ENCODE measurements at places on chromosomes 3 and 15.
A peak's percentile ranks its signal among the peaks of the same experiment; 100 is the strongest.

GRCh38 chr3:10396083-10396482 lies 75.2 kb upstream of the SEC13 start:
- H3K4me1 ChIP-seq, result peaks cover 34% of the 10 kb centered on the region
- H3K36me3 ChIP-seq, result no peaks in the 10 kb centered on the region
- no peaks in the 10 kb centered on the region for H3K27me3 ChIP-seq
- peak overlapping the region; percentile 23 for H3K4me3 ChIP-seq
- H3K27ac ChIP-seq, result no peak overlapping the region

- H3K36me3 ChIP-seq, result peaks cover 9% of the 10 kb centered on the region
- no peak overlapping the region for H3K4me3 ChIP-seq
- H3K27me3 ChIP-seq, result no peaks in the 10 kb centered on the region
- peak overlapping the region; percentile 12 for H3K27ac ChIP-seq
- peaks cover 28% of the 10 kb centered on the region for H3K4me1 ChIP-seq
Measured at GRCh38 chr15:64090527-64090926, 3.1 kb downstream of the CIAO2A start.

- H3K27me3 ChIP-seq, result no peaks in the 10 kb centered on the region
- H3K27ac ChIP-seq, result no peak overlapping the region
Measured at GRCh38 chr3:64805248-64805647, 117.4 kb upstream of the ADAMTS9 start.

DNA sequence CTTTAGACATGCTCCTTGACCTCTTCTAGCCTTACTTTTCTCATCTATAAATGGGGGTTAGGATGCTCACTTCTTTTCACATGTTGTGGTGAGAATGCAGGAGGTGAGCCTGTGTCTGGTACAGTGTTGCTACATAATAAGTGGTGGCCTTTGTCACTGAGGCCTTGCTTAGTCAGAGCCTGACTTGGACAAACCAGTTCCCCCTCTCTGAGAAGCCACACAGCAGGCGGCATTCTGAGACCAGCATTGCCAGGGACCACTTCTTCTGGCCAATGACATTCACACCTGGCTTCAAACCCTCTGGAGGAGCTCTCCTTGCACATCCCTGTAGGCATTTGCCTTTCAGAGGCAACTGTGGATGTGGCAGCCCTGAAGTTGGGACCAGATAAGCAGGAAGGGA lies 95.7 kb downstream of the MINAR1 start:
- H3K27me3 ChIP-seq, result peaks cover 6% of the 10 kb centered on the region
- no peaks in the 10 kb centered on the region for H3K36me3 ChIP-seq
- no peak overlapping the region for H3K4me3 ChIP-seq
- DNase-seq, result no peak

DNA sequence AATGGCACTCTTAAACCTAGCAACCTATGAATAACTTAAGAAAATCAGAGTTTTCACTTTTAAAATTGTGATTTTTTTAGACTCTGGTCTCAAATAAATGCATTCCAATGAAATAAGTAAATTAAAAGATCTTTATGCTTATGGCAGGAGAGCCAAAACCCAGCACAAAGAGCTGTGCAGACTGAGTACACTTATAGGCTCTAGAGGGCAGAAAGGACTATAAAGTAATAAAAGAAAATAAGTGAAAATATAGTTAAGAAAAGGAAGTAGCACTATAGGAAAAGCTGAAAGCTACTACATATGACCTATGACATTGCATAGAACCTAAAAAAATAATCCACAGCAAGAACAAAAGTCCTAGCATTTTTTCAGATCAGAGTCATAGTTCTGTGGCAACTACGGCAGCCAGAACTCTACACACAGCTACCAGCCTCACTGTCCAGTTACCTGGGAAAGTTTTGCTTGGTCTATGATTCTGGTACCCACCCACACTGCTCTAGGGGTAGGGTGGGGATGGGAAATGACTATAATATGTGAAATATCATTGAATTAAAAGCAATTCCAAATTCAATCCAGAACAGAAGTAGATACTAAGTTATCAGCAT lies 30.5 kb downstream of the CLASP2 start:
- H3K36me3 ChIP-seq, result peaks cover 11% of the 10 kb centered on the region
- no peak overlapping the region for H3K27ac ChIP-seq
- H3K4me1 ChIP-seq, result no peaks in the 10 kb centered on the region
- no peaks in the 10 kb centered on the region for H3K27me3 ChIP-seq
- no peak for DNase-seq
- no peak overlapping the region for H3K4me3 ChIP-seq

DNA sequence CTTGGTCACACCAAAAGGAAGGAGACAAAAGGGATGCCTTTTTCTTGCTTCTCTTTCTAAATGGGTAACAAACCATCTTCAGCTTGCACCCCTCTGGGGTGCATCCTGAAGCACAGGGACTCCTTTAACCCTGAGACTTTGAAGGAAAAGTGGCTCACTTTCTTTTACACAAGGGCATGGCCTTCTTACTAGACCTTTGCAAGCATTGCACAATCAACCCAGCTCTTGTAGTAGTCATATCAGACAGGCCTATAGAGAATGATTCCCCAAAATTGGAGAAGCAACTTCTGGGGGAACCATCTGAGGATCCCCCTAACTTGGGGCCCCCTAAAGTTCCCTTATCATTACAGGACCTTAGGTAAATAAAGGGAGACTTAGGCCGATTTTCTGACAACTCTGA lies 56.1 kb upstream of the GK5 start:
- no peak for DNase-seq
- no peaks in the 10 kb centered on the region for H3K27me3 ChIP-seq
- peaks cover 5% of the 10 kb centered on the region for H3K4me1 ChIP-seq
- no peaks in the 10 kb centered on the region for H3K36me3 ChIP-seq
- no peak overlapping the region for H3K27ac ChIP-seq
- H3K4me3 ChIP-seq, result no peak overlapping the region

- no peak for DNase-seq
- H3K4me1 ChIP-seq, result no peaks in the 10 kb centered on the region
- H3K27ac ChIP-seq, result no peak overlapping the region
- H3K36me3 ChIP-seq, result no peaks in the 10 kb centered on the region
- no peak overlapping the region for H3K4me3 ChIP-seq
- no peaks in the 10 kb centered on the region for H3K27me3 ChIP-seq
Measured at GRCh38 chr3:153783106-153783505, 338.1 kb upstream of the ARHGEF26 start.

- peak overlapping the region; percentile 97 for H3K27ac ChIP-seq
- DNase-seq, result no peak
- H3K4me1 ChIP-seq, result peaks cover 29% of the 10 kb centered on the region
- H3K27me3 ChIP-seq, result no peaks in the 10 kb centered on the region
- peak overlapping the region; percentile 79 for H3K4me3 ChIP-seq
Measured at GRCh38 chr3:57598765-57599360, 1.7 kb upstream of the ARF4 start.

GRCh38 chr15:65408324-65409035 lies 14.3 kb downstream of the IGDCC4 start:
- no peaks in the 10 kb centered on the region for H3K4me1 ChIP-seq
- peaks cover 4% of the 10 kb centered on the region for H3K27me3 ChIP-seq
- no peak for DNase-seq
- H3K4me3 ChIP-seq, result no peak overlapping the region

Measured in CD8-positive, alpha-beta memory T cell (primary cell).